ENCODE measurements at places on chromosomes 13 and 19. TPM values are rescaled to one million over a fixed set of nuclear protein-coding genes. Genes with fewer than 3 reads are reported as not detected.

DNA sequence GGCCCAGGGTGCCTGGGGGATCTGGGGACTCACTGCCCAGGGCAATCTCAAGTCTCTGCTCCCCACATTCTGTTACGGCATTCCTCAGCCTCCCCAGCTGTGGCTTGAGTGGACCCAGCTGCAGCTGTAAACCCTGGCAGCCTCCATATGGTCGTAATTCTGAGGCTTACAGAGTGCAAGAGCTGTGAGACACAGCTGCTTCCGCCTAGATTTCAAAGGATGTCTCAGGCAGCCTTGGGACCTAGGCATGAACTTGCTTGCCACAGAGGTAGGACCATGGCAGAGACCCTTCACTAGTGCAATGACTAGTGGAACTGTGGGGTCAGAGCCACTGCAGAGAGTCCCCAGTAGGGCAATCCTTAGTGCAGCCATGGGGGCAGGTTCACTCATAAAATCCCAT lies 297.5 kb downstream of the ENOX1 start:
- no peak for DNase-seq

TTYH1 gene
- polyA plus RNA-seq, result 78.0 TPM

- DNase-seq, result no peak
Measured at GRCh38 chr13:66640231-66640630, 589.9 kb downstream of the PCDH9 start.

PSPC1 gene
- polyA plus RNA-seq, result 22.7 TPM

ZNF93 gene
- 1.9 TPM for polyA plus RNA-seq

- no peak for DNase-seq
Measured at GRCh38 chr19:56266051-56266450, 6.5 kb upstream of the EDDM13 start.

Measured in pancreas (tissue), 10 donors.